ENCODE measurements at places on chromosomes 6 and 20.

DNA sequence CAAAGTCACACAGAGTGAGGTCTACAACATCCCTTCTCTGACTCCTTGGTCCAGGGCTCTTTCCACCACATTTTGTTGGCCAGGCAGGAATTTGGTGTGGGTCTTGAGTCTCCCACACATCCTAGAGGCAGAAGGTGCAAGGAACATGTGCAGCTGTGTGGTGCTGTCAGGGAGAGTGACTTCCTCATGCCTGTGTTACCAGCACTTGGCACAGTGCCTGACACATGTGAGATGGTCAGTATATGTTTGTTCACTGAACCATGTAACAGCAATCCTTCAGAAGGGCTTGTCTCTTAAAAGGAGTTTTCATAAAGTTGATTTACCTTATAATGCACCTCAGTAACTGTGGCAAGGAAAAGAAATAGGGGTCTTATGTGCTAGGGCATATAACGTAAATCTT is 168.5 kb downstream of the CDC5L start:
- no peak for DNase-seq

- DNase-seq: no peak
Measured at GRCh38 chr6:97645757-97646156, 362.7 kb upstream of the MMS22L start.

GRCh38 chr6:122049341-122049740 is 350.1 kb upstream of the HSF2 start:
- no peak for DNase-seq

- no peak for DNase-seq
Measured at GRCh38 chr20:14178952-14179351, 158.5 kb downstream of the FLRT3 start.

GRCh38 chr6:163750431-163751031 is 336.0 kb downstream of the QKI start:
- DNase-seq: no peak

- DNase-seq: peak; percentile 60
Measured at GRCh38 chr6:28141500-28142329, at the start of gene ZKSCAN8. ZKSCAN8 (plus strand) TSS chr6:28141883; CDS start chr6:28148408, 6,525 bp downstream.

GRCh38 chr20:44743916-44744655 is 1.6 kb upstream of the KCNK15 start:
- no peak for DNase-seq

DNA sequence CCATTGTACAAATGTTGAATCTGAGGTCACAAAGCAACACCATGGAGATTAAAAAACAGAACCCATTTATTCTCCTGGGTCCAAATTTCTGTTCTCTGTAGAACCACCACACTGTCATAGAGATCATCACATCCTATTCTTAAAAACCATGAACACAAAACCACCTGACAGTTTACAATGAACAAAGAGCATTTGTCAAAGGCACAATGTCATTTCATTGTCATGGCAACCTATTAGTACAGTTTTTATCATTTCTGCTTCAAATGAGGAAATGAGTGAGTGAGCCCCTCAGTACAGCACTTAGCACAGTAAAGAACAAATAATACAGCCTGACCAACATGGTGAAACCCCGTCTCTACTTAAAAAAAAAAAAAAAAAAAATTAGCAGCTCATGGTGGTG is 23.1 kb upstream of the LAMP5 start:
- no peak for DNase-seq

DNA sequence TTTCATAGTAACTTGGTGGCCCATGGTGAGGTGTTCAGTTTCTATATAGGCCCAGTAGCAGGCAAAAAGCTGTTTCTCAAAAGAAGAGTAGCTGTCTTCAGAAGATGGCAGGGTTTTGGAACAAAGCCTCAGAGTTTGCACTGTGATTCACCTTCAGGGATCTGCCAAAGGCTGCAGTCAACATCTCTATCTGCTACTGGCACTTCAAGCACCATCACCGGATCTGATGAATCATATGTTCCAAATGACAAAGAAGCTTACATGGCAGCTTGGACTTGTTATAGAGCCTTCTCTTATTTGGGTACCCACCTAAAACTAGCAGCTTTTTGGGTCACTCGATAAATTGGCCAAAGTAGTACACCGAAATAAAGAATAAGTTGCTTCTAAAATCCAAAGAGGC is 39.5 kb downstream of the PKIB start:
- DNase-seq: no peak

- no peak for DNase-seq
Measured at GRCh38 chr20:3775457-3776108, 5.7 kb downstream of the SPEF1 start.

DNA sequence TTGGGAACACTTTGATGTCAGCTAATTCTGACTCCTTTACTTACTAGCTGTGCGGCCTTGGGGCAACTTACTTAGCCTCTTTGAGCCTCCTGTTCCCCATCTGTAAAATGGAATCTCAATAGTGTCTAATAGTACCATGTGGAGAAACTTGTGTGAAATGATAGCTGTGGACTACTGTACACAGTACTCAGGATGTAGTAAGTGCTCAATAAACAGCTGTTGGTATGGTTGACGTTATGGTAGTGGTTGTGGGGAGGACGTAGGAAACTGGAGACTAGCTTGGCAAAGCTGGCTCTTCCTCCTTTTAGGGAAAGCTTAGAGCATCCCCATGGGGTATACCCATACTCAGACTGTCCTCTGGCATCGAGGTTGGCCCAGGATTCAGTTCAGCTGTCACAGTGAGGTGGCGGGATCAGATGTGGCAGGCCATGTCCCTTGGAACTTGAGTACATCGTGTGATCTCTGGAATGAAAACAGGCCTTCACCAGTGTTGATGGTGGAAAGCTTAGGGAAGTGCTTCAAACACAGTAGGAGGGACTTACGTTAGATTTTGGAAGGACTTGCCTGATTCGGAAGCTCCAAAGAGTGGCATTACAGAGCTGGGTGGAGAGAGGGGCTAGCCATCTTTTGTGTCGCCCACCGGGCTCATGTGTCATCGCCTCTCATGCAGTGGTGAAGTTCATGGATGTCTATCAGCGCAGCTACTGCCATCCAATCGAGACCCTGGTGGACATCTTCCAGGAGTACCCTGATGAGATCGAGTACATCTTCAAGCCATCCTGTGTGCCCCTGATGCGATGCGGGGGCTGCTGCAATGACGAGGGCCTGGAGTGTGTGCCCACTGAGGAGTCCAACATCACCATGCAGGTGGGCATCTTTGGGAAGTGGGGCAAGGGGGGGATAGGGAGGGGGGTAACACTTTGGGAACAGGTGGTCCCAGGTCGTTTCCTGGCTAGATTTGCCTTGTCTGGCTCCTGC is 7.1 kb downstream of the VEGFA start:
- no peak for DNase-seq

DNA sequence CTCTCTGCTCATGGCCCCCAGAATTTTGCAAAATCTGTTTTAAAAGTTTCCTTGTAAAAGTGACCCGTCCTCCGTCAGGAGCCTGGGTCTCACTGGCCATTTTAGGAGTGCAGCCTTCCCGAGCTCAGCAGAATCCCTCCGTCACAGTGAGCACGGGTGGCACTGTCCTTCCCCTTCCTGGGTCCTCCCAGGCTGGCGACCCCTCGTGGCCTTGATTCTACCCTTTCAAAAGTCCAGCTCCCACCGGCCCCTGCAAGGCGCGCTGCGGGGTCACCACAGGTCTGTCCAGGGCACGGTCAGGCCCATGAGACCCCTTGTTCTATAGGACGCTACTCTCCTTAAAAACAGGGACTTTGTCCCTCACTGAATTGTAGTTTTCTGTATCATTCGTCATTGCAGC is 112.7 kb downstream of the PSMB1 start:
- no peak for DNase-seq

GRCh38 chr20:62269378-62269777 is 31.1 kb downstream of the OSBPL2 start:
- DNase-seq: no peak

- DNase-seq: no peak
Measured at GRCh38 chr20:41111578-41111951, 25.8 kb upstream of the PLCG1 start.

DNA sequence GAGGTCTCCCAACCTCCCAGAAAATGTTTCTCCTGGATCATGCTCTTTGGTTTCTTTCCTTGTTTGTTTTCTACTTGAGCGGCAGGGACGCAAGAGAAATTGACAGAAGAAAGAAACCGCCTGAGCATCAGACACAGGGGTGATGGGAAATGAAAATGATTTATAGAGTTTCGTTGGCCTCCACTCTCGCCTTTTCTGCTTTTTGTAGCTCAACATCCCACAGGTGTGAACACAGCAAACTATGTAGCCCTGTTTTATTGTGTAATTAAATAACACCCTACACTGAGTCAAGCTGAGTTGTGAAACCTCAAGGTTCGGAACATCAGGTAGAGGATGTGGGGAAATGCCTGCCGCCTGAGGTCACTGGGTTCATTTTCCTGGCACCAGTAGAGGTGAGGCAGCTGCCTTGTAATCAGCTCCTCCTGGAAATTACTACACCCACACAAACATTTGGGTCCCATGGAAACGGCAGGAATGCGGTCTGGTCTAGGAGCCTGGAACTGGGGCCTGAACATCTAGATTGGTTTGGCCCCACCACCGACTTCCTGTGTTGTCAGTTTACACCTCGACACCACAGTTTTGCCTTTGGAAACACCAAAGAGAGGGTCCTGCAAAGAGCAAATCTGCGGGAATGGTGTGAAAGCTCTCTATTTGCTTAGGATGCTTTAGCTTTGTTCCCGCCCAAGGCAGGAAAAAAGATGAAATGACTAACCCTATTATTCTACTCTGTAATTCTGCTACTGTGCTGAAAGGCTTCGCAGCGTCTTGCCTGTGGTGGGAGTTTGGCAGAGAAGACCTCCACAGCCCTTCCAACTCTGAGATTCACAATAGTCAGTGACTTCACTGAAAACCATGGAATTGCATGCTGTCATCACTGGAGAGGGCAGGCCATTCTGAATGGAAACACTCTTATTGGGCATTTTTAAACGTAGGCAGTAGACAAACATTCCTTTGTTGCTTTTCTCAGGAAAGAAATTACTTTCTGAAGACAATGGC is 53.0 kb downstream of the ADAT2 start:
- DNase-seq: no peak

GRCh38 chr6:112030206-112030960 is 23.5 kb upstream of the CCN6 start:
- no peak for DNase-seq

- DNase-seq: no peak
Measured at GRCh38 chr6:19210849-19211590, 626.1 kb upstream of the ID4 start.

- DNase-seq: no peak
Measured at GRCh38 chr6:48826152-48826515, 636.9 kb downstream of the MMUT start.

DNA sequence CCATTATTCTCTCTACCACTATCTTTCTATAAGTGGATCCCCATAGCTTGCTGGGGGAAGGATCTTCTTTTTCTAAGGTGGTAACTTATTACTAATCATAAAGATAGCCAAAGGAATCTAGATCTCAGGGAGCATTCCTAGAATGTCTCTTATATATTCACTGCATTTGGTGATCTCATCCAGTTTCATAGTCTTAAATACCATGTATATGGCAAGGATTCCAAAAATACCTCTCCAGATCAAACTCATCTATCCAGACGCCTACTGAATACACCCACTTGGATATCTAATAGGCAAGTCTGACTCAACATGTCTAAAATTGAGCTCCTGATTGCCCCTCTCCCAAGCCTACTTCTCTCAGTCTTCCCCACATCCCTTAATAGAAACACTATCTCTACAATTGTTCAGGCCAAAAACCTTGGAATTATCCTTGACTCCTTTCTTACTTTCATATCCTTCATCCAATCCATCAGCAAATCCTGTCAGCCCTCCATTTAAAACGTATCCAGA is 264.4 kb downstream of the HACE1 start:
- DNase-seq: no peak

DNA sequence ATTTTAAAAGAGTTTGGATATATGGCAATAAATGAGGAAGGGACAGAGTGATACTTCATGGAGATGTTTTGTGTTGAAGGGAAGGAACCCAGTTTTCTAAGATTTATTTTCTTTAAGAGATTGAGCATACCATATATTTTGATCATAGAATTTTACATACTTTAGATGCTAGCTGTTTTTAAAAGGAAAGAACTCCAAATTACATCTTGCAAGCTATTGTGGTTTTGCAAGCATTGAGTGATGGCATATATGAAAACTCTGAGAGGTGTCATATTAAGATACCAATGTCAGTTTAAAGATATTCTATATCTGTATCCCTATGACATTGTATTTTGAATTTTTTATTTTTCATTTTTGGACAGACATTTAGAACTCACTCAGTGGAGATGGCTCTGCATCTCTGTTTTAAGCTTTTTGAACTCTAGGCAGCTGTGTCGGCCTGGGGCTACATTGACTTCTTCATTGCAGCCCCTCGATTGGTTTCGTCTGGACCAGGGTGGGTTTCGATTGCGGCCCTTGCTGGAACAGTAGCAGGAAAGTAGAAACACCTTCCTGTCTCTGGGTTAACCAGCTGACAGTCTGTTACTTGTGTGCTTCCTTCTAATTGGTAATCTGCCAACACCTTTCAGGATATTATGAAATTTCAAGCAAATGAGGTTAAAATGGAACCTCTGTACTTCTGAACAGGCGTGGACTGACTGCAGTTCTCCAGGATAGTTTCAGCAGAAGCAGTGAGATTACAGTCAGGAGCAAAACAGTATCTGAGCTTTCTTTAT is 14.0 kb downstream of the IGF2R start:
- DNase-seq: no peak

DNA sequence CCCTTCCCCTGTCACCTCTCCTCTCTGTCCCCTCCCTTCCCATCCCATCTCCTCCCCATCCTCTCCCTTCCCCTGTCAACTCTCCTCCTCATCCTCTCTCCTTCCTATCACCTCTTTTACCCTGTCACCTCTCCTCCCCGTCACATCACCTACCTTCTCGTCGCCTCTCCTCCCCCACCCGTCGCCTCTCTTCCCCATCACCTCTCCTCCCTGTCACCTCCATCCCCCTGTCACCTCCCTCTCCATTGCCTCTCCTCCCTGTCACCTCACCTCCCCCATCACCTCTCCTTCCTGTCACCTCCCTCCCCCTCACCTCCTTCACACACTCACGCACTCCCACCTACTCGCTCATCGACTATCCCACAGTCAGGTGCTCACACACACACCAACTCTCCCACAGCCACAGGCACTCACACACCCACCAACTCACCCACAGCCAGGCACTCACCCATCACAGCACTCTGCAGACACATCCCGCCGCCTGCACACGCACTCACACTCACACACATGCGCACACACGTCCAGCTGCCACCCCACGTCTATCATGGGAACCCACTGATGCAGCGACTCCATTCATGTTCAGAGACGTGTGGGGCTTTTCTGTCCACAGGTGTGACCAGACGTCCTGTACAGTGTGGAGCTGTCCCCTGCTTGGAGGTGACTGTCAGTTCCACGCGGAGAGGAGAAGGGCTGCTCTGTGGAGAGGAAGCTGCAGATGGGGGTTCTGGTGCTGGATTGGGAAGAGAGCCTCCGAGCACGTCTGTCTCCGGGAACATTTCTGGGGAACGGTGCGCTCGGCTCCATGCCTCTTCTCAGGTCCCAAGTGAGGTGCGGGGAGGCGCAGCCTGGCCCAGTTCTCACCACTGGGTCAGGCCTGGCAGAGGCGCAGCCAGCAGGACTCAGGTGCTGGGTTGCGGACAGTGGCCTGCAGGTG is 184.3 kb downstream of the TTLL2 start:
- no peak for DNase-seq
